ENCODE measurements at places on chromosomes 2 and 18. TPM values are rescaled to one million over a fixed set of nuclear protein-coding genes. Genes with fewer than 3 reads are reported as not detected.

GRCh38 chr18:46474487-46475389 lies 182.3 kb downstream of the LOXHD1 start:
- DNase-seq: no peak

DNA sequence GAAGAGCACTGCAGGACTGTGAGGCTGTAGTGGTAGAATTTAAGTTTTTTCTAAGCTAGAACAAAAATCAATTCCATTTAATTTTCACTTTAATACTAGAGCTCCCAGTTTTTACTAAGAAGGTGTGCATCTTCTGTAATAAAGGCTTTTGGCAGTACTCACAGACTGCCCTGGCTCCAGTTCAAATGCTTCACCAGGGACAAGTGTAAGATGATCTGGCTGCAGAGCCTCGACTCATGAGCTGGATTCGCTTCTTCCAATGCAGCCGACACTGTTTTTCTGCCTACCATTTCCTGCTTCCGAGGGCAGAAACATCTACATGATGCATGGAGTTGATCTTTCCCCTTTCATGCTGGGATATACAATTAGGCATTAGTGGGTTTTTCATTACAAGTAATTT lies 87.0 kb downstream of the FARSB start:
- no peak for DNase-seq

GRCh38 chr2:217650229-217650628 lies 352.6 kb downstream of the TNS1 start:
- no peak for DNase-seq

DNA sequence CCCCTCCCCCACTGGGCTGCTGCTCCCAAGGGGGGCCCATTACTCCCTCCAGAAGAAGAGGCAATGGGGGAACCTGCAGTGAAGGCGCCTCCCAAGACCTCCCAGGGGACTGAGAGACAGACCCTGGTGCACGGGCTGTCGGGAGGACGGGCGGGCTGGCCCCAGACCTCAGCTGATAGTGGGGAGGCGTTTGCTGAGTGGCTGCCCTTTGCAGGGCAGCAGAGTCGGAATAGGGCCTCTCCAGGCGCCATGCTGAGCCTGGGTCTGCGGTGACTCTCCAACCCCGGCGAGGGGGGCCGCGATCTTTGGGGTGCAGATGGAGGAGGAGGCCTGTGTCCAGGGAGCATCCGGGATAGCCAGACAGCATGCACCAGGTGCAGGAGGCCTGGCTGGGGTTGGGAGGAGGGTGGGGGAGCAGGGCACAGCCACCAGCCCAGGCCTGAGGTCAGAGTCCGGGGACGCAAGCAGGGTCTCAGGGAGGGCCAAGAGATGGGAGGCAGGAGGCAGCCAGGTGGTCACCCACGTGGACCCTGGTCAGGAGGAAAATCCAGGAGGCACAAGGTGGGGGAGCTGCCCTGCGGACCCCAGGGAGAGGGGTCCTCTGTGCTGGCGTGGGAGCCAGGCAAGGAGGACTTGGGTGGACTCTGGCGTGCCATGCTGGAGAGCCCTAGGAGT lies 11.0 kb downstream of the CROCC2 start:
- no peak for DNase-seq

DNA sequence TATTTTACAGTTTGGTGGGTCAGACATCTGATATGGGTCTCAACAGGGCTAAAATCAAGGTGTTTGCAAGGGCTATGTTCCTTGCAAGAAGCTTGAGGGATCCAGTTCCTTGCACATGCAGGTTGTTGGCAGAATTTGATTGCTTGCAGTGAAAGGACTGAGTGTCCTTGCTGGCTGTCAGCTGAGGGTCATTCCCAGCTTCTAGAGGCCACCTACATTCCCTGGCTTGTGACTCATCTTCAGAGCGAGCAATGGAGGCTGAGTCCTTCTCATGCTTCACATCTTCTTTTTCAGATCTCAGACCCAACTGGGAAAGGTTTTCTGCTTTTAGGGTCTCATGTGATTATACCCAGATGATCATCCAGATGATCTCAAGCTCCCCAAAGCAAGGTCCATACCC lies 12.4 kb downstream of the MEX3C start:
- DNase-seq: no peak

- no peak for DNase-seq
Measured at GRCh38 chr2:235740821-235741220, 247.0 kb downstream of the AGAP1 start.

- no peak for DNase-seq
Measured at GRCh38 chr2:19989342-19989666, 601 bp downstream of the WDR35 start.

The SAG gene
- not detected for total RNA-seq

The RAB12 gene
- 66.8 TPM for total RNA-seq

The LIMS4 gene
- total RNA-seq: 10.0 TPM

Measured in esophagus muscularis mucosa (tissue), 4 donors.